CD8-positive, alpha-beta memory T cell (primary cell): ENCODE measurements at places on chromosomes 4 and X. TPM values are rescaled to one million over a fixed set of nuclear protein-coding genes. Genes with fewer than 3 reads are reported as not detected.

DNA sequence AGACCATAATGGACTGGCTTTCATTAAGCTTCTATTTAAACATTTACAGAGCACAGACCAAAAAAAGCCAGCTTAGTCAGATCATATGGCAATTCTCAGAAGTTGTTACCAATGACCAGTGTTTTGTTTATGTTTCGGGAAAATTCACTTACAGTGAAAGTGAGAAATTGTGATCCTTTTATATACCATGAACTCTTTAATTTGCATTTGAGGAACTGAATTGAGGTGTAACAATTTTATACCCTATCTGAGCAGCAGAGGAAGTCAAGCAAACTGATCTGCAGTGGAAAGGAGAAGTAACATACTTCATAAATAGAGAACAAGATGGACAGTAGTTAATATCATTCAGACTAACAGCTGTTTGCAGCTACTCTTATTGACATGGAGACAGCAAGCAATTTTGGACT lies 97.1 kb downstream of the TMA16 start:
- no peaks in the 10 kb centered on the region for H3K36me3 ChIP-seq
- no peaks in the 10 kb centered on the region for H3K4me1 ChIP-seq
- H3K4me3 ChIP-seq, result no peak overlapping the region
- no peaks in the 10 kb centered on the region for H3K27me3 ChIP-seq
- H3K27ac ChIP-seq, result no peak overlapping the region

ERAS gene
- total RNA-seq, result 0.18 TPM

DNA sequence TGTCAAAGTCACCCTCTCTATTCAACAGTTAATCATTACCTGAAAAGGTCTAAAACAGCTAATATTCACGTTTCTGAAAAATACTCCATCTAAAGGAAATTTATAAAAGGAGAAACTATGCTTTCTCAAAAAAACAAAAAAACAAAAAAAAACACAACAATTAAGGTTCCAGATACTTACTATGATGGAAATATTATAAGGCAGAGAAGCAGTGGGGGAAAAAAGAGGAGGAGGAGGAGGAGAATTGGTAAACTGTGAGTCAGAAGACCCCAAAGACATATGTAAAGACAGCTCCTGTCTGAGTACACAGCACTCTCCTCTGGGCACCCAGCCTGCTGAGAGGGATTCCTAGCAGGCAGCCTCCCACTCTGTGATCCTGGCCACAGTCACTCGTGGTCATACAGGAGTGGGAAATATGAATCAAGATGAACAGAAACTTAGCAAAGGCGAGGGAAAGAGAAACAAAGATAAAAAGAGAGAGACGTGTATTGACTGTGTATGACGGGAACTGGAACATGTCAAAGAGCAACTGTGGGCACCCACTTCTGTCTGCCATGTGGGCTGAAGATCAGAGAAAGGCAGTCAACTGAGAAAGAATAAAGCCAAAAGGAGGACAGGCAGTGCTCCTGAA lies 12.5 kb downstream of the KLHL15 start:
- H3K36me3 ChIP-seq, result no peaks in the 10 kb centered on the region
- peaks cover 9% of the 10 kb centered on the region for H3K4me1 ChIP-seq
- H3K27ac ChIP-seq, result no peak overlapping the region
- DNase-seq, result no peak
- H3K4me3 ChIP-seq, result no peak overlapping the region

DNA sequence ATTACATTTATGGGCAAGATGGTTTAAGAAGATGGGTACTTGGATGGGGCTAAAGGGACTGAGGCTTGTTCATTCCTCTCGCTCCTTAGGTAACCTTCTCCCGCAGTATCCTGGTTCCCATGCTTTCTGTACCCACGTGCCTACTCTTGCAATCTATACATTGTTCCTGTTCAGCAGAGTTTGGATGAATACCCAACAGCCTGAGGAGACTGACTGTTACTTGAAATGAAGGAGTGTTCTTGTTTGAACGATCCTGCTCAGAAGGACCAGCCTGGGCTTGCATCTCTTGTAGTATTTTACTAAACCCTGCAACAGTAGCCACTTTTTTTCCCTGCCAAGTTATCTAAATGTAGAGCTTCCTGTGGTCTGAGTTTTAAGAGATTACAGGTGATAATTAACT lies 33.7 kb upstream of the ADH6 start:
- H3K4me3 ChIP-seq, result no peak overlapping the region
- H3K36me3 ChIP-seq, result no peaks in the 10 kb centered on the region
- no peak for DNase-seq
- H3K4me1 ChIP-seq, result no peaks in the 10 kb centered on the region
- H3K27me3 ChIP-seq, result no peaks in the 10 kb centered on the region

DNA sequence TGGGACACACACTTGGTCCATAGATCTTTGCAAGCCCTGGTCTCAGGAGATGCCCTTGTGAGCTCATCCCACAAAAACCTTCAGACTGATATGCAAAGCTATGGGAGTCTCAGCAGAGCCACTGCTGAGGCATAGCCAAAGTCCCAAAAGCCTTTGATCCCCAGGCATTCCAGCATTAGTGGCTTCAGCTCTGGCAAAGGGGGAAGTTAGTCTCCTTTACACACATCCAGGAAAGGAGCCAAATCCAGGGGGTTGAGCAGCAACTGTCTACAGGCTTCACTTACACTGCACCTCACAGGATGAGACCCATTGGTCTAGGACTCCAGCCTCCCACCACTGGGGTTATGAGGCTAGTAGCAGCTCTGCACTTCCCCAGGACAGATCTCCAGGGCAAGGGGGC lies 14.0 kb downstream of the PF4 start:
- no peak for DNase-seq
- H3K36me3 ChIP-seq, result no peaks in the 10 kb centered on the region
- no peaks in the 10 kb centered on the region for H3K27me3 ChIP-seq
- H3K4me3 ChIP-seq, result no peak overlapping the region
- H3K27ac ChIP-seq, result no peak overlapping the region
- no peaks in the 10 kb centered on the region for H3K4me1 ChIP-seq

DNA sequence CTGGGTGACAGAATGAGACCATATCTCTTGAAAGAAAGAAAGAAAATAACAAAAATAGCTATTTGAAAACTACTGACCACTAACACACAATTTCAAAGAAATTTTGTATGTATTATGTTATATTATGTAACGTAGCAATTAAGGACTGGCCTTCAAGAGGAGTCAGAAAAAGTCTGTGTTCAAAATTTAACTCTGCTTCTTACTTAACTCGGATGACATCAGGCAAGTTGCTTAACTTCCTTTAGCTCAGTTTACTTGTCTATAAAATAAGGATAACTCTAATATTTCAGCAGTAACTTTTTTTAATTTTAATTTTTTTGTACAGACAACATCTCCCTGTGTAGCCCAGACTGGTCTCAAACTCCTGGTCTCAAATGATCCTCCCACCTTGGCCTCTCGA lies 14.6 kb upstream of the PRSS12 start:
- H3K27ac ChIP-seq, result no peak overlapping the region
- DNase-seq, result no peak
- no peaks in the 10 kb centered on the region for H3K36me3 ChIP-seq
- no peaks in the 10 kb centered on the region for H3K4me1 ChIP-seq
- no peak overlapping the region for H3K4me3 ChIP-seq

DNA sequence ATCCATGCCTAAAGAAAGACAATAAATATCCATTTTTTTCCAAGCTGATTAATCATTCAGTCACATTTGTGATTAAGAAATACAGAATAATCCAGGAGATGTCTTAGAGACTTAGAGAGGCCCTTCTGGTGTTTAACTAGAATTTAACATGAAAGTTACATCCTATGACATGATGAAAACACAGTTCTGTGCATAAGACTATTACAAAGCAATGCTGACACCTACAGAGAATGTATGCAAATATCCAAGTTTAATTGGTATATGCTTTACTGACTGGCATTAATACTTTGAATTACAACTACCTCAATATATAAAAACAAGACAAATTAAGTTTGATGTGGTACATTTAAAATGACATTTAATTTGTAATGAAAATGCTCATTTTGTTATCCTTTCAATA lies 17.8 kb upstream of the TLL1 start:
- H3K4me1 ChIP-seq, result no peaks in the 10 kb centered on the region
- no peak overlapping the region for H3K27ac ChIP-seq
- no peaks in the 10 kb centered on the region for H3K27me3 ChIP-seq
- H3K4me3 ChIP-seq, result no peak overlapping the region
- no peak for DNase-seq

DNA sequence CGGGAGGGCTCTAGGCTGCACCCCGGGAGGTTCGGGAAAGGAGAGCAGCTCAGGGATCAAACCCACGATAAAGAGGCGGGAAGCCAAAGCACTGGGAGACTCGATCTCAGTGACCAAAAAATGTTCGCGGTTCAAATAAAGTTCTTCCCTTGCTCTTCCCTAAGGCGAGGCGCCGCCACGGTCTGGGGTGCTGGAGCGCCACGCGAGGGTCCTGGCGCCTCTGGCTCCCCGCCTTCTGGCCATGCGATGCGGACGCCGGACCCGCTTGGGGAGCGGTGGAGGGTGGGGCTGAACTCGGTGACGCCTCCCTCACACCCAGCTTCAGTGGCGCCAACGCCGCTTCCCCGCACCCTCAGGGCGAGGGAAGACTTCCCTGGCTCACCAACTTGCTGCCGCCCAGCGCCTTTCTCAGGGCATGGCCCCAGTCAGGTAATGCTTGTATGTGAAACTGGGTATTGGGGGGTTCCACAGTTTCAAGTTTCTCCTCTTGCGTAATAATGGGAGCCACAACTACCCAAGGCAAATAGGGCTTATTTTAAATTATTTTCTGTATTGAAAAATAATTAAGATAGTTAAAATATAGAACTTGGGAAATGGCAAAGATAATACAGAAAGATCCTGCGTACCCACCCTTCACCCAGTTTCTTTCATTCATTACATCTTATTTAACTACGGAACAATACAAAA lies at the start of gene QRFPR:
Gene QRFPR, minus strand, starts transcription at position 243 of the 687 bp plus-strand sequence. CDS start 371 bp downstream, outside the sequence.
- H3K27ac ChIP-seq, result no peak within 1 kb of the TSS
- no peak within 1 kb of the TSS for H3K4me3 ChIP-seq
- no peak for DNase-seq
- no peaks in the 10 kb centered on the region for H3K4me1 ChIP-seq
- no peaks in the 10 kb centered on the region for H3K36me3 ChIP-seq

DNA sequence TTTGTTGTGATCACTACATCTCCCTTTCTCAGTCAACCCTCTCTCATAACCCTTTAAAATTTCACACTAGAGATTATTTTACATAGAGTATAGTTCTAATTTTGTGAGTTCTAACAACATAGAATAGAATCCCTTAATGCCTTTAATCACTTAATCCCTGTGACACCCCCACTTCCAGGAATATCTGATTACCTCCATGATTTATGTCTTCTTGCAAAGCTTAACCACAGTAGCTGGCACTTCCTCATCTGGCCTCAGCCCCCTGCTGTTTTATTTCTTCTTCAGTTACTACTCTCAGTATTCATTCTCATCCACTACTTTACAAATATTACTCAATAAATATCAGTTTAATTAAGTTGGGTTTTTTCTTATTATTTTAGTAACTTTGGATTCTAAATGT lies 340.9 kb downstream of the CENPC start:
- no peak overlapping the region for H3K4me3 ChIP-seq
- H3K36me3 ChIP-seq, result no peaks in the 10 kb centered on the region
- DNase-seq, result no peak
- no peaks in the 10 kb centered on the region for H3K27me3 ChIP-seq
- no peak overlapping the region for H3K27ac ChIP-seq
- no peaks in the 10 kb centered on the region for H3K4me1 ChIP-seq

DNA sequence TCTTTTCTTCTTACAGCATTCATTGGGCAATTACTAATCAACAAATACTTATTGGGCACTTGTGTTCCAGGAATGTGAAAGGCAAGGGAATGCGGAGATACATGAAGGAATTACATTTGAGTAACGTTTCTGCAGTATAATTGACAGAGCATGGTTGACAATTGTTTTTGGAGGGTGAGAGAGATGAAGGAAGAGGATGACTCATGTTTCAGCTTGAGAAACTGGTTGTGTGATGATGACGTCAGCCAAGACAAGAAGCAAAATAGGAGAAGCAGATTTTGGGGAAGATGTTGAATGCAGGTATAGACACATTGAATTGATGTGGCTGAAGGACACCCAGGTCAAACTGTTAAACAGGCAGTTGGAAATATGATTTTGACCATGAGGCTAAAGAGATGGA lies 8.0 kb upstream of the CPEB2 start:
- H3K36me3 ChIP-seq, result no peaks in the 10 kb centered on the region
- no peak overlapping the region for H3K4me3 ChIP-seq
- no peaks in the 10 kb centered on the region for H3K4me1 ChIP-seq
- DNase-seq, result no peak
- H3K27me3 ChIP-seq, result no peaks in the 10 kb centered on the region

NCAPG gene
- 48.2 TPM for total RNA-seq

- no peaks in the 10 kb centered on the region for H3K27me3 ChIP-seq
- no peak overlapping the region for H3K4me3 ChIP-seq
- no peaks in the 10 kb centered on the region for H3K36me3 ChIP-seq
- no peak overlapping the region for H3K27ac ChIP-seq
- no peak for DNase-seq
These were observed 219.1 kb upstream of the AMOT start for GRCh38 chrX:113059714-113060113.
